ENCODE measurements at places on chromosomes 2 and 18. TPM values are rescaled to one million over a fixed set of nuclear protein-coding genes. Genes with fewer than 3 reads are reported as not detected.

Gene COL4A4
- 0.46 TPM for polyA plus RNA-seq

Gene SP5
- not detected for polyA plus RNA-seq

Gene CRYGD
- polyA plus RNA-seq: not detected

Gene LONRF2
- polyA plus RNA-seq: 20.9 TPM

Gene STEAP3
- polyA plus RNA-seq: not detected

Gene HOXD8
- polyA plus RNA-seq: not detected

Gene RGPD3
- polyA plus RNA-seq: 0.74 TPM

Gene AGXT
- not detected for polyA plus RNA-seq

Gene ANKRD30B
- polyA plus RNA-seq: not detected

Gene MOCOS
- not detected for polyA plus RNA-seq

Gene LIMS4
- polyA plus RNA-seq: 0.46 TPM

Gene FAM237A
- polyA plus RNA-seq: not detected

Gene REG3G
- polyA plus RNA-seq: not detected

Gene HOXD4
- polyA plus RNA-seq: not detected

Gene ANKRD30BL
- not detected for polyA plus RNA-seq

Gene CNDP1
- 2.1 TPM for polyA plus RNA-seq

Gene COL5A2
- 6.6 TPM for polyA plus RNA-seq

Gene RNF152
- 22.9 TPM for polyA plus RNA-seq

Gene TANC1
- 0.44 TPM for polyA plus RNA-seq

Gene UGT1A5
- not detected for polyA plus RNA-seq

All from neural cell (in vitro differentiated cells).